ENCODE measurements at places on chromosomes 11 and 22.

DNA sequence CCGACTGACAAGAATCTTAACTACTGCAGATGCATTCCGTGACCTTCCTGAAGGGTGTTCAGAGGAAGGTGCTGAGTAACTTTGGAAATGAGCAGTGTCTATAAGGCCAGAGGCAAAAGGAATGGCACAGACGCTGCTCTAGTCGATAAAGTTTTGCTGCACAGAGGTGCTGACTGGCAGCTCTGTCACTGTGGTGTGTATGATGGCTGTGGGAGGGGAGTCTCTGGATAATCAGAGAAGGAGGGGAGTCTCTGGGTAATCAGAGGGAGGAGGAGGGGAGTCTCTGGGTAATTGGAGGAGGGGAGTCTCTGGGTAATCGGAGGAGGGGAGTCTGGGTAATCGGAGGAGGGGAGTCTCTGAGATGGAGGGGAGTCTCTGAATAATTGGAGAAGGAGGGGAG lies 18.4 kb downstream of the PTDSS2 start:
- DNase-seq = no peak

DNA sequence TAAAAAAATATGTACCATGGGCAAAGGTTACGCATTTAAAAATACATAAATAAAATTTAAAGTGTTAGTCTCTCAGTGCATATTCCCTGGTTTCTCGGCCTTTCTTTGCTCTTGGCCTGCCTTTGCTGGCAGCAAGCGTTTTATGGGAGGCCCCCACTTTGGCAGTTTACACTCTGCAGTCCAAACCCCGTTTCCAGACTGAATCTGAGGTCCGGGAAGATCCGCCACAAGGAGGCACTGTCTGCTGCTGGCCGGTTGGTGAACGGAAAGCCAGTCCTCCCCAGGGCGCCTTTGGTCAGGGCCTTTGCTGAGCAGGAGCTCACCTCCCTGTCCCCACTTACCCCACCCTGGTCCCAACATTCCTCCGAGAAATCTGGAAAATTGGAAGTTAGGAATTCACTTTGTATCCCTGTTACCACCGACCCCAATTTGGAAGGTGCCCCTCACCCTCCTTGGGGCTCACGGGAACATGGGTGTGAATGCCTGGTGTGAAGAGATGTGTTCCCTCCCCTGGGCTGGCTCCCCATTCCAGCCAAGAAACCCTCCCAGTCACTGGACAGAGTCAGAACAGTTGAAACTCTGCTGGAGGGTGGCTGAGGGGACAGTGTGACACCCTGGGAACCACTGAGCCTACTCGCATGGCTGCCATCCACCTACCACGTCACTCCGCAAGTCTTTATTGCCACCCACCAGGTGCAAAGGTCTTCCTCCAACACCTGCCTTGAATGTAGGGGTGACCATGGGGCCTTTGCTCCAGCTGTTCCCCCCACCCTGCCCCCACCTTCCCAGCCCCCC lies 9.4 kb upstream of the SF1 start:
- no peak for DNase-seq

- peak; percentile 85 for DNase-seq
These were observed 242.6 kb upstream of the FAT3 start for GRCh38 chr11:91981995-91982394.

DNA sequence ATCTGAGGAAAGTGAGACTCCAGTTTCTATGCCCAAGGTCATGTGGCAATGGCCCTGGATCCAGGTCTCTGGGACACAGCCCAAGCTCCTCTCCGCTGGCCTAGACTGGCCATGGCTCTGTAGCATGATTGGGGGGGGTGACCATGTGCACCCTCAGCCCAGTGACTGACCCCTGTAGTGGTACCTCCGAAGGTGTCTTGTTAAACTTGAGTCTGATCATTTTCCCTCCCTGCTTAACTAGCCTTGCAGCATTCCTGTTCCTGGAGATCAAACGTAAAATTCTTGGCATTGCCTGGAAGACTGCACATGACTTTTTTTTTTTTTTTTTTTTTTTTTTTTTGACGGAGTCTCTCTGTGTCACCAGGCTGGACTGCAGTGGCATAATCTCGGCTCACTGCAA lies 1116.0 kb downstream of the TBC1D22A start:
- DNase-seq = no peak

- DNase-seq = no peak
These were observed 7.1 kb upstream of the MUC6 start for GRCh38 chr11:1043563-1044096.

DNA sequence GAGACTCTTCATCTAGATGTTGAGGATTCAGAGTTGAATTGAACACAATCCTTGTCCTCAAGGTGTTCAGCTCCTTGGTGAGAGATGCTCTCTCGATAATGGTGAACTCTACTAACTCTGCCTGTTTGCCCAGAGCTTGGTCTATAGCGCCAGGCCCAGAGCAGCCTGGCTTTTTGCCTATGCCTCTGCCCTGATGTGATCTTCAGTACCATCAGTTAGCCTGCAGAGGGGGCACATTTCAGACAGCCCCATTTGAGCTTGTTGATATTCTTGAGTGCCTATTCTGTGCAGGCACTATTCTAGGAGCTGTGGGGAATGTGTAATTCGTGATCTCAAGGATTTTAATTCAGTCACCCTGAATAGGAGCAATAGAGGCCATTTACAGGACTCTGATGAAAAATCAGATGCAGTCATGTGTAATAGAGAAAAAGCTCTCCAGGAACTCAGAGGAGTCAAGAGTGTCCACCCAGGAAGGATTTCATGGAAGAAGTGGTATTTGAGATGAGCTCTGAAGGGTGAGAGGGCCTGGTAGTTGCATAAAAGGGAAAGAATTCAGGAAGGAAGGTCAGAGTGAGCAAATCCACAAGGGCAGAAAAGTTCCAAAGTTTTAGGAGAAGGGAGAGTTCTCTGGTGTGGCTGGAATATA lies 19.3 kb downstream of the GTPBP1 start:
- DNase-seq = peak; percentile 6

DNA sequence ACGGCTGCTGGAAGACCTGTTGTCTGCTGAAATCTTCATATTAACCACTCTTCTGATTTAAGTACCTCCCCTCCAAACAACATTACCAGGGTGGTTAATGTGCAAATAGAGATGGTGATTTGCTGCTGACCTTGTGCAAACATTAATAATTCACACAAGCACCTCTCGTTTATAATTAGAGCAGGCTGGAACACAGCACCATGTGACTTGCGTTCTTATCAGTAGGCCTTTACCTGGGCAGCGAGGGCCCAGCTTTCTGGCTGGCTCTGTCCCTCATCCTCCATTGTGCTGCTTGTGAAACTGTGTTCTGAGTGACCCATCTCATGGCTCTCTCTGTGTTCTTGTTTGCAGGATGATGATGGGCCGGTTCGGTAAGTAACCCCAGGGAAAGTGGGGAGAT lies 41.0 kb upstream of the PARVG start:
- DNase-seq = no peak

GRCh38 chr11:74521666-74522252 lies 28.2 kb upstream of the LIPT2 start:
- no peak for DNase-seq

GRCh38 chr11:19675397-19675796 lies 37.2 kb upstream of the NAV2 start:
- no peak for DNase-seq

GRCh38 chr11:3958281-3958680 lies 102.8 kb downstream of the STIM1 start:
- DNase-seq = peak; percentile 40

- DNase-seq = no peak
These were observed 6.2 kb upstream of the SREBF2 start for GRCh38 chr22:41826430-41827383.

GRCh38 chr11:69199583-69200315 lies 44.0 kb downstream of the SMIM38 start:
- DNase-seq = no peak

GRCh38 chr11:96741068-96741467 lies 351.3 kb downstream of the JRKL start:
- DNase-seq = no peak

DNA sequence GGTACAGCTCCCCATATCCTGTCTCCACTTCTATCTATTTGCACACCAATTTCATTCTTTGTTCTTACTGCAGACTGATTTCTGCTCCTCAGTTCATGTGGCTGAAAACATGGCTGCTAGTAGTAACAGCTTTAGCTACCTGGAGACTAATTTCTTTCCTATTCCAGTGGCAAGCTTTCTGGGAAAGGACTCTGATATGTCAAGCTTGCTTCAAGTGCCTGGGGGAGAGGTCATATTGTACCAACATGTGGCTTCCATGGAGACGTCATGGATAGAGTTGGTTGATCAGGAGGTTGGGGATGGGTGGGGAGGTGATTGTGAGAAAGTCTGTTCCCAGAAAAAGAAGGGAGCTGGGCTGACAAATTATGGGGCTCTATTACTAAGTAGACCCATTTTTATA lies 44.9 kb downstream of the ADM start:
- peak; percentile 8 for DNase-seq

DNA sequence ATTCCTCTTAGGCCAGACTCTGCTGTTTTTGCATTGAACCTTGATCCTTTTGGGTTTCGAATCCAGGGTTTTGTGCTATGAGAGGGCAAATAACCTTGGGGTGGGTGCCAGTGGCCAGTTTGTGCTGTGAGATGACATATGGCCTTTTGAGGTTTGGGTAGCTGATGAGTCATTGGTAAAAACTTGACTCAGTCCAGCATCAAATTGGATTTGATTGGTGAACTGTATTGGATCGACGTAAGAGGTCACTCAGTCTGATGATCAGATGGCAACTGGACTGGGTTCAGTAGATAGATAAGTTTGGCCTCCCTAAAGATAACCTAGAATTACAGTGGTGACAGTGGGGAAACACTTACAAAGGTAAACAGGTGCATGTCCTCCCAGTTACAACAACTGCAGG lies 41.0 kb upstream of the XKR3 start:
- peak; percentile 54 for DNase-seq

- no peak for DNase-seq
These were observed 42.3 kb downstream of the CSF2RB start for GRCh38 chr22:36955691-36956090.

DNA sequence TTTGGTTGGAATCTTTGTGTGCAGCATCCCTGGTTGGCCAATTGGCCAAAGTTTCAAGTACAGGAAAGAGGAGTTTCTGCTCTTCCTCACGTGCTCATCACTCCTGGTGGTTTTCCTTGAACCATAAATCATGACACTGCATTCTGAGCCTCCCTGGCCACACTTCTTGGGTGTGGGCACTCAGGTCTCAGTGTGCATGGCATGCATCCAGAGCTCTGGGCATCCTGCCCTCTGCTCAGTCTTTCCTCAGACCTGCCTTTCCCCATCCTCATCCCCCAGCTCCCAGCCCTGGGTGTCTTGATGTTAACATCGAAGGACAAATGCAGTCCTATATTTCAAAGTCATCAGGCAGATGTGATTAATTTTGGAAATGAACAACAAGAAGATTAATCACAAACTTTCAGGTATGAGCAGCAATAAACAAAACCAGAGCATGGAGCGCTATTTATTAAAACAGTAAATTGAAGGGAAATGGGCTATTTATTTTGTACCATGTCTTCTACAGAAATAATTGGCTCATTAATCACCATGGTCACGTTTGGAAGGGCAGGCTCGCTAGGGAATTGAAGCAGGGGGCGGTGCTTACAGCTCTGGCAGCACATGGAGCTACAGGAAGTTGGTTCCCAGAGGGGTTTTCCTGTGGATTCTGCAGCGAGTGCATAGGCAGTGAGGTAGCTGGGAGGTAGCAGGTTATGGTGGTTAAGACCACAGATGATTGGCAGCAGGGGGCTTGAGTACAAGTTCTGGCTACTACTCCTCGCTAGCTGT lies 89.6 kb downstream of the CSNK2A3 start:
- peak; percentile 23 for DNase-seq

- no peak for DNase-seq
These were observed 253.5 kb upstream of the PLET1 start for GRCh38 chr11:112514011-112514740.

- DNase-seq = no peak
These were observed 1251.2 kb downstream of the BRD1 start for GRCh38 chr22:48576333-48577013.

- no peak for DNase-seq
These were observed 43.4 kb downstream of the APOL5 start for GRCh38 chr22:35761037-35761436.

GRCh38 chr11:22920939-22921565 lies 60.8 kb upstream of the CCDC179 start:
- DNase-seq = no peak

- no peak for DNase-seq
These were observed 27.3 kb downstream of the SYT7 start for GRCh38 chr11:61553373-61554171.

GRCh38 chr11:81804858-81805257 lies 928.8 kb downstream of the FAM181B start:
- no peak for DNase-seq

GRCh38 chr11:61679296-61679695 lies 895 bp upstream of the DAGLA start:
- DNase-seq = no peak

DNA sequence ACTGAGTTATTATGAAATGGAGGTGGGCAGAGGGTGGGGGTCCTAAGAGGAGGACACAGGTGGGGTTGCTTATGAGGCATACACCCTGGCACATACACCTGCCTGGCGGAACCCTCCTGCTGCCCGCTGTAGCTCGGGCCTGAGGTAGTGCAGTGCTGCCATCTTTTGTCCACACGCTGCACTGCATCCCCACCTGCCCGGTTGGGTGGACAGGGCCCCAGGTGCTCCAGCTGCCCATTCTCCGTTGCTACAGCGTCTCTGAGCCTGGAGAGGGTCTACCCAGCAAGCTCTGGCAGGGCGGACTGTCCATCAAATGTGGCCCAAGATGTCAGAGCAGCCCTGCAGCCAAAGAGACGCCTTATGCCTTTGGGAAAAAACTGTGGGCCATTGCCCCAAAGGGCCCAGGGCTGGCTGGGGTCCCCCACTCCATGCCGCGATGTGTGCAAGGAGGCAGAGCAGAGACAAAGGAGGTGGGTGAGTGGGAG lies 131.2 kb downstream of the BUD13 start:
- no peak for DNase-seq

GRCh38 chr11:1219834-1220815 lies 2.7 kb upstream of the MUC5B start:
- no peak for DNase-seq

DNA sequence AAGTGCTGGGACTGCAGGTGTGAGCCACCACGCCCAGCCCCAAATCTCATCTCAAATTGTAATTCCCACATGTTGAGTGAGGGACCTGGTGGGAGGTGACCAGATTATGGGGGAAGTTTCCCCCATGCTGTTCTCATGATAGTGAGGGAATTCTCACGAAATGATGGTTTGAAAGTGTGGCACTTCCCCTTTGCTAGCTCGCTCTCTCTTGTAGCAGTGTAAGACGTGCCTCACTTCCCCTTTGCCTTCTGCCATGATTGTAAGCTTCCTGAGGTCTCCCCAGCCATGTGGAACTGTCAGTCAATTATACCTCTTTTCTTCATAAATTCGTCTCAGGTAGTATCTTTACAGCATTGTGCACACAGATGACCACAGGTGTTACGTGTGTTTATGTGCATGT lies 357.8 kb downstream of the CADM1 start:
- DNase-seq = no peak

All from RCC 7860 (cell line).